Right renal pelvis (tissue), 4 donors: ENCODE measurements at places on chromosomes 6 and 20.

DNA sequence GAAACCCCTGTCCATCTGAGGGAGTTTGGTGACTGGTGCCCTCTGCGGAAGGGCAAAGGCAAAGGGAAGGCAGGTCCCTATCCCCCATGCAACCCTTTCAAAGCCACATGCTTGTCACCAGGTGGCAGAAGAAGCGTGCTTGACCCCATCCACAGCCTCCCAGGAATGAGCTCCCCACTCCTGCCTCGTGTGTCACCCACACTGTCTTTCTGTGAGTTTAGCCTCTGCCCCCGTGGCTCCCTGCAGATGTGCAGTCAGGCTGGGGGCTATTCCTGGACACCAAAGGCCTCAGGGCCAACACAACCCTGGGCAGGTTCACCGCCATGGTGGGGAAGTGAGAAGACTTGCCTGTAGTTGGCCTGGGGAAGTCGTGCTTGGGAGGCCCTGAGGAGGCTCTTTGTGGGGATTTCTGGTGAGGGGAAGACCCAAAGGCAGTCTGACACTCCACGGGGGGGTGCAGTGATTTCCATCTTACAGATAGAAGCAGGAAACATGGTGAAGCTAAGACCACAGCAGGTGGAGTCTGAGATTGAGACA lies 16.6 kb upstream of the PCMTD2 start:
- DNase-seq = no peak

GRCh38 chr20:33655164-33655563 lies 7.0 kb upstream of the C20orf144 start:
- DNase-seq = no peak

GRCh38 chr20:37160683-37161082 lies 18.4 kb upstream of the RPN2 start:
- DNase-seq = no peak

GRCh38 chr6:88358846-88359245 lies 192.7 kb upstream of the CNR1 start:
- DNase-seq = no peak

DNA sequence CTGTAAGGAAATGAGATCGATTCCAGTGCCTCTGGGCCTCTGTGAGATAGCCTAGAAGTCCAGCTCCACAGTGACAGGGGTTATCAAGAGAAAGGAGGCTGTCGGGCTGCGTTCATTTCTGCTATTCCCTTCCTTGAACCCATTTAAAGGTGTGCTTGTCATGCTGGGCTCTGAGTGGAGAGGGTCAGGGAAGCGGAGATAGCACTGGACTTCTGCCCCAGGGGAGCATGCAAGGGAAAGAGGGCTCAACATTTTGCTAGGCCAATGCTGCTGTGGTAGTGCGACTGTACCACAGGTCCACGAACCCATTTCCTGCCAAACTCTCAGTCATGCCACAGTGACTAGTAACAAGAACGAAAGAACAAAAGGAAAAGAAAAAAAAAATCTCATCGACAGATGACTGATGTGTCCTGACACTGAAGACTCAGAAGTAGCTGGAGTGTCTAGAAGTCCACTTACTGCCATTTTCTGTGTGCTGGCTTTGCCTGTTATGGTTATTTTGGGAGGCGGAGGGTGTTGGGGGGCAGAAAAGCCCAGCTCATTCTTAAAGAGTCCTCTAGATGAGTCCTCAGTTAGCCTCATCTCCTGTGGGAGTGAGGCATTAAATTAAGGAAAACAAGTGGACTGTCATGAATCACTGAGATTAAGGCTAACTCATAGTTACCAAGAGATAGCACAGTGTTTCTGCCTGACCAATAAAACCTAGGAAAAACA lies 8.1 kb downstream of the NEDD9 start:
- no peak for DNase-seq

DNA sequence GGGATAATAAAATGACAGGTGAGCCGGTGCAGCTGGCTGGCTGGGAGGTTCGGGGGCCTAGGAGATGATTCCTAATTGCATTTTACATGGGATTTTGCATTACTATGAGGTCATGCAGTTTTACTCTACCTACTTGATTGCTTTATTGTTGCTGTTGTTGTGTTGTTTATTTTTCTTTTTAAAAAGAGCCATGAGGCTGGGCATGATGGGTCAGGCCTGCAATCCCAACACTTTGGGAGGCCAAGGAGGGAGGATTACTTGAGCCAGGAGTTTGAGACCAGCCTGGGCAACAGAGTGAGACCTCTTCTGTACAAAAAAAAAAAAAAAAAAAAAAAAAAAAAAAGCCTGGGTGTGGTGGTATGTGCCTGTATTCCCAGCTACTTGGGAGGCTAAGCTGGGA lies 104.8 kb downstream of the GJA1 start:
- no peak for DNase-seq

- no peak for DNase-seq
Observed at GRCh38 chr6:48069280-48069679, 41.7 kb downstream of the PTCHD4 start.

DNA sequence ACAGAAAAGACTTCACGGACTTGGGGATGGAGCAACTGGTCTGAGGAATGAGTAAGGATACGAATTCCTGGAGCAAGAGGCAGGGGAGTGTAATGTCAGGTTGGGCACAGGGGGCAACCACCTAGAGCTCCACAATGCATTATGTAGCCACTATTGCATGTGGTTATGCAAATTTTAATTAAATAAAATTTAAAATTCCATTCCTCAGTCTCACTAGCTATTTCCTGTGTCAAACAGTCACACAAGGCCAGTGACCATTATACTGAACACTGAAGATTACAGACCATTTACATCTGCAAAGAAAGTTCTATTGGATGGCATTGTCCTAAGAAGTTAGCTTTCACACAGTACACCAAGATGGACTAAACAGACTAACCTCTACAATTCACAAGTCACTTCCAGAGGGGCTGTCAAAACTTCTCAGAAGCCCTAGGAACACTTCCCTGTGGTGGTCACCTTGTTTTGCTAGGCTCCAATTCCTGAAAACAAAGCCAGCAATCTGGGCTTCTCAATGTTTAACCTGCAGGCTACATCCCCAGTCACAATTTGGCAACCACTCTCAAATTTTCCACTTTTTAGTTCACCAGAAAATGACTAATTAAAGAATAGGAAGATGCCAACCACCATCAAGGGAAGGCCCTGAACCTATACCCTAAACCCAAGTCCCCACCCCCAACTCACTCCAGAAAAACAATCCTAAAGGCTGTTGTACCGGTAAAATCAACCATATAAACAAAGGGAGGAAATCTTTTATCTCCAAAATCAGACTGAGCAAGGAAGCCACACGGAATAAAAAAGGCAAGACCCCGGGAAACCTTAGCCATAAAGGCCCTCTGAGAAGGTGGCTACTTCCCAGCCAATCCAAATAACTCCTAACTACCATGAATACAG lies 34.2 kb upstream of the C20orf203 start:
- no peak for DNase-seq

DNA sequence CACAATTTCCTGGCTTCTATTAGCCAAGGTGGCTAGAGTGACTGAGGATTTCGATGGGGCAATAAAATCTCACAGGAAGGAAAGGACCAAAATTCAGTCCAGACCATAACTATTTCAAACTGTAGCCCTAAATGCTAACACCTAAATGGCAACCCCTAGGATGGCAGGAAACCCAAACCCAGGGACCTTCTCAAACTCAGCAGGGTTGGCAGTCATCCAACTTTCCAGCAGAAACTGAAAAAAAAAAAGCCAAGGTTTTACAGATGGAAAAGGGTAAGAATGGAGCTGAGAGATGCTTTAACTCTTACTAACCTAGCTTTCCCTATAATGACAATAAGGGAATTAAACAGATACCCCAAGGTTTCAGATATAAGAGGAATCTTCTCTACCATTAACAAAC lies 10.5 kb downstream of the IBTK start:
- DNase-seq = no peak

DNA sequence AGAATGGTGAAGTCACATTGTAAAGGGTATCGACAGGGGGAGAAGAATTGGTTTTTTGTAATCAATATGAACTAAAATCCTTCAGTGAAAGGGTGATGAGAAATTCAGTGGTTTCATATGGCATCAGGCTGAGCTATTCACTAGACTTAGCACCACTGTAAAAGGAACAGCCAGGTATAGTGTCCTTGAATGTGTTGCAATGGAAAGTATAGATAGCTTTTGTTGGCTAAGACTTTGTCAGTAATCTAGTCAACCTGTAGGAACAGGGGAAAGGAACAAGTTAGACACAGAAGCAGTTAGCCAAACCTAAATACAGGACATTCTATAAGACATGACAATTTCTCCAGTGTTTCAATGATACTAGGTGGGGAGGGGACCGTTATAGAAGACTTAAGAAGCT lies 172.6 kb upstream of the MOCS1 start:
- DNase-seq = no peak

- DNase-seq = no peak
Observed at GRCh38 chr6:150599199-150600009, at the start of gene PLEKHG1. PLEKHG1 (plus strand) TSS chr6:150599885; CDS start chr6:150733682, 133,797 bp downstream.

DNA sequence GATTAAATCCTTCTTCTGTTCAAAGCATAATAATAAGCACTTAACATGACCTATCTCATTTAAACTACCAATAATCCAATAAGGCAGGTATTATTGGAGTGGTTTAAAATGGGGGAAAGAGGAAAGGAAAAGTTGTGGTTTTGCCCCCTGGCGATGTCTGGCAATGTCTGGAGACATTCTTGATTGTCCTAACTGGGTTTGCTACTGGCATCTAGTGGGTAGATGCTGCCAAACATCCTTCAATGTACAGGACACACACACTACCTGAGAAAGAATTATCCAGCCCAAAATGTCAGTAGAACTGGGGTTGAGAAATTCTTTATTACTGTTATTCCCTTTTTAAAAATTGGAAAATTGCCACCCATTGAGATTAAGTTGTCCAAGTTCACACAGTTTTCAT lies 25.2 kb upstream of the SRSF6 start:
- DNase-seq = no peak

DNA sequence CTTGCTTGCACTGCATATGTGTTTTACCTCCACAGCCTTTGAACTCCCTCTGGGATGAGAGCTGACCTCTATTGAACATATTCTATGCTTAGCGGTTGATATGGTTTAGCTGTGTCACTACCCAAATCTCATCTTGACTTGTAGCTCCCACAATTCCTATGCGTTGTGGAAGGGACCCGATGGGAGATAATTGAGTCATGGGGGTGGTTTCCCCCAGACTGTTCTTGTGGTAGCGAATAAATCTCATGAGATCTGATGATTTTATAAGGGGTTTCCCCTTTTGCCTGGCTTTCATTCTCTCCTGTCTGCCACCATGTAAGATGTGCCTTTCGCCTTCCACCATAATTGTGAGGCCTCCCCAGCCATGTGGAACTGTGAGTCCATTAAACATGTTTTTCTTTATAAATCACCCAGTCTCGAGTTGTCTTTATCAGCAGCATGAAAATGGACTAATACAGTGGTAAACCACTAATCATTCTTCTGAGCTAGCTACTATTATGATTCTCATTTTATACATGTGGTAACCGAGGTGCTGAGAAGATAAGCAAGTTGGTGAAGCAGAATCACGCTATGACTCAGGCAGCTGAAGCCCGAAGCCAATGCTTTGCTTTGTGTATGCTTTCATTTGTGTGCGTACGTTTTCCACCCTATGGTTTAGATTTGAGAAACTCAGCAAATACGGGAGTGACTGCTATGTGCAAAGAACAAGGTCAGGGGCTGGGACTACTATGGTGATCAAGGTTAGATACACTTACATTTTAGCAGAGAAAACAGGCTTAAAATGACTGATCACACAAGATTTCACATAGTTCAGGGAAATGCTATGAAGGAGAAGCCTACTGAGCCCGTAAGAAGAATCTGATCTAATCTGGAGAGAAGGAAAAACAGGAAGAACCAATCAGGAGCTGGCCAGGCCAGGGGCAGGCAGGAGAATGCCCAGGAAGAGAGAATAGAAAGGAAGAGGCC lies 363.5 kb downstream of the ESR1 start:
- DNase-seq = no peak

DNA sequence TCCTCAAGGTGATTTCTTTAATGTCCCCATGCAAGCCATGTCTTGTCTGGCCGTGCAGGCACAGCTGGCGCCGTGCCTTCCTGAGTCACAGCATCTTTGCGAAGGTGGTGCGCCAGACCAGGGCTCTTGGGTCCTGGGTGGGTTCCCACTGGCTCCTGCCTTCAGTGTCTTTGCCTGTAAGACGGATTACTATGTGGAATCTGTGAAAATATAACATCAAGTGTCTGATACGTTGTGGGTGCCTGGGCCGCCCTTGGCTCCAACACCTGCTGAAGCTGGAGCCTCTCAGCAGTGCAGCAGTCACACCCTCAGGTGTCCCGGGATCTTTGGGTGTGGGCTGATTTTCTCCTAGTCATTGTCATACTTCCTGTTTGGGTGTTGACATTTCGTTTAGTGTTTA lies 3.2 kb downstream of the OSBPL2 start:
- no peak for DNase-seq

DNA sequence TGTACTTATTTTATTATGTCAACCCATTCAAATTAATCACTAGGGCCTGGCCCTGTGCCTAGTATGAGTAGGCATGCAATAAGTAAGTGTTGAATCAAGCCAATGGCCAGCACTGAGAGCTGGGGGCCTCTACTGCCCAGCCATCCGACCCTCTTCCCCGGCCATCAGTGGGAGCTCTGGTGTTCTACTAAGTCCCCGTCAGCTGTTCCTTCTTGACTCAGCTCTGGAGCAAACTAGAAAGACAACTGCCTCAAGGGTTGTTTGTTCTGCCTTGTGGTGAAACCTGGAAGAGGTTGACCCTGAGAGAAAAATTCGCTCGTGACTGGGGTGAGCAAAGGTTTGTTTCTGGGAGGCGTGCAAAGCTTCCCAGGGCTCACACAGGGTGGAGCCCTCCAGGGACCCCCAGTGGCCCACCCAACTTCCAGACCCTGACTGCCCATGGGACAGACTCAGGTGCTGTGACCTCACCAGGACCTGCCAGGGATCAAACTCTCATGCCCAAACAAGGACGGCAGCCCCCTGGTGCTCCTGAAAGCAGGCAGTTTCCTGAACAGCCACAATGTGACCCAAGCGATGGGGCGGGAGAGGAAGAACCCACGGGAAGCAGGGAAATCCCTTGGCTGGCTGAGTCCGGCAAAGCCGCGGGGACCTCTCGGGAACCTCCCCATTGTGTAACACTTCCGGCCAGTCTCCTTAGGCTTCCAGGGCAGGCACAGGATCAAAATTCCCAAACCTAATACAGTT lies 50.4 kb downstream of the BANF2 start:
- no peak for DNase-seq

- DNase-seq = no peak
Observed at GRCh38 chr20:2741881-2742280, 49.3 kb downstream of the EBF4 start.

DNA sequence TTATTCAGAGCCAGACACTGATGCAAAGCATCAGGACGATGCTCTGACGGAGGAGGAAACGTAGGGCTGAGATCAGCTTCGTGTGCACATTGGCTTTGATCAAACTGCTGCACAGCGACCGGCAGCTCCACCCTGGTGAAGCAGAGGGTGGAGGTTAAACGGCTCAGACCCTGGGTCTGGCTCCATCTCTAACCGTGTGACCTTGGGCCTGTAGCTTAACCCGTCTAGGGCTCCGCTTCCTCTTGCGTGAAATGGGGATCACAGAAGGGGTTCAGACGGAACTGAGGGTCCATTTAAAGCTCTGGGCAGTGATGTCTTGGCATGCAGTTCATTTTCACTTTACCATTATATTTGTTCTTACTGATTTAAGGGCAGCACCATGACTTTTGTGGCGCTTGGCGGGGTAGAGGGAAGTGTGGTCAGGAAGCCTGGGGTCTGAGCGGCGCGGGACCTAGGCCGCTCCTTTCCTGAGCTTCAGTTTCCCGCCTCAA lies 644 bp downstream of the RBL1 start:
- no peak for DNase-seq
